ENCODE measurements at places on chromosomes 3 and 15. TPM values are rescaled to one million over a fixed set of nuclear protein-coding genes. Genes with fewer than 3 reads are reported as not detected.
A peak's percentile ranks its signal among the peaks of the same experiment; 100 is the strongest.

DNA sequence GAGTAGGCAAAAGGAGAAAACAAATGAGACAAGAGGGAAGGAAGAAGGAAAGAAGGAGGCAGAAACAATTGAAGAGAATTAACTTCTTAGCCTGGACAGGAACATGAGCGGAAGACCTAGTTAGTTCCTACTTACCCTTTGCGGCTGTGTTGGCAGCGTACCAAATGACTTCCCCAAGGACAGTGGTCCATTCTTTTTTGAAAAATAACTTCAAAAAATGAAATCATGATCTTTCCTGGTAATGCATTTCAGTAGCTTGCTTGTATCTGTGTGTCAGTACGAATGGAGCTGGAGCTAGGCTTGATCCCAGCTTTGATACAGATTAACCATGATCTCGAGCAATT is 41.5 kb upstream of the CFAP161 start:
- DNase-seq, result no peak

DNA sequence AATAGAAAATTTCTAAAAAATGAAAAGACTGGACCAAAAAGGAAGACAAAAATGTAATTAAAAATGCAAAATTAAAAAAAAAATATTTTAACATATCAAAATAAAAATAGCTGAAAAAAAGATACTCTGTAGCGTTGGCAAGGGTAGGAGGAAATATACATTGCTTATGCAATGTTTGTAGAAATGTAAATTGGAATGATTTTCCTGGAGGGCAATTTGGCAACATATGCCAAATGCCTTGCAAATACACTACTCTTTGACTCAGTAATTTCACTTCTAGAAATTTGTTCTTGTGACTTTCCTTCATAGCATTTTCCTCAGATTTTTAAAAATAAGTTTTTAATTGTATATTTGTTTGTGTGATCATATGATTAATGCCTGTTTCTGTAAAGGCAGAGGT is 296.6 kb downstream of the ZNF621 start:
- no peak for DNase-seq

DNA sequence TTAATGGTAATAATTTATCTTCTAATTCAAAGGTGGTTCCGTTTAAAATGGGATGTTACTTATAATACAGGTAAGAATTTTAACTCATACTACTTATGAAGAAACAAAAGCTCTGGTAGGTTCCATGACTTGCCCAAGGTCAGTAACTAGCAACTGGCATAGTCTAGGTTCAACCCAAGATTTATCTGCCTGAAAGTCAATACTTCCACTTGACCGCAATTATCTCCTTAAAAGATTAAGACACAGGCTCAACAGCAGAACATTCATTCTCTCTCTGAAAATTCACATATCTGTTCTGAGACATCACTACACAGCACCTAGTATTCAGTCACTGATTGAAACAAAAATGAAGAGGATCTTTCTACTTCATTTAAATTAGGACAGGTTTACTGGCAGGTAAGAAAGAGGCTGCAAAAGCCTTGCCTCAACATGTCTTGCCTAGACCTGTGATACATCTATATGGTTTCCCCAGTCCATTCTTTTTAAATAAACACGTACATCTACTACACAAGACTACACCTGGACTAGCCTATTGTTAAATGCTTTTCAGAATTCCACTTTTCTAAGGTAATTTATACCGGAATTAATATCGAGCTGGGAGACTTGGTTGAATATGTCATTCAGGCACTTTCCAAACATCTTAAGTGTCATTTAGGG is 1.2 kb downstream of the CSNK1G1 start:
- no peak for DNase-seq

- DNase-seq, result peak; percentile 56
Measured at GRCh38 chr3:136783708-136784191, 31.6 kb upstream of the STAG1 start.

LRRC58 gene
- 19.5 TPM for polyA plus RNA-seq

GOLGA6L10 gene
- 0.16 TPM for polyA plus RNA-seq

DNA sequence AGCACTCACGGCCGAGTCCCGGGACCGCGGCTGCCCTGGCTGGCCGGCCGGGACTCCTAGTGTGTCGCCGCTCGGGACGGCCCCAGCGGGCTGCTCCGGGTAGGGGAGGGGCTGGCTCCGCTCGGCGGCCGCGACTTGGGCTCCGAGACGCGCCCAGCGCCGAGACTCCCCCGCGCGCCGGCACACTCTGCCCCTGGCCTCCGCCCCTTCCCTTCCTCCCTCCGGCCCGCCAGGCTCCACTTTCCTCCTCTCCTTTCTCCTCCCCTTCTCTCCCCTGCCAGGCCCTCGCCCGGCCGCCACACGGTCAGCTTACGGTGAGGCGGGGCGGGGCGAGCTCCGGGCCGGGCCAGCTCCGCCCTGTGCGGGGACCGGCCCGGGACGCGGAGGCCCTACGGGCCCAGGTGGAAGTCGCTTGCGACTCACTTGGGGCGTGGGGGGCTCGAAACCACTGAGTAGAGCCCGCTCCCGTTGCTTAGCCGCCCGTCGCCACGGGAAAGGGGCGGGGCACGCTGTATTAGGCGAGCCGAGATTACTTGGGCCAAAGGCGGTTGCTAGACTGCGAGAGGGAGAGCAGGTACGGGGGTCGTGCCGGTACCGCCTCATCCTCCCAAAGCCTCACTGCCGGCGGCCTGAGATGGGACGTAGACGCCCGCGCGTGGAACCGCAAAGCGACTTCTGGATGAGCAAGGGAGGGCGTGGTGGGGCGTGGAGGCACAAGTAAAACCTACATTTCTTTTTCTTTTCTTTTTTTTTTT is at the start of gene ITGB5:
ITGB5 (minus strand) TSS at position 189 of the 755 bp plus-strand sequence. CDS start 365 bp downstream, outside the sequence.
- DNase-seq, result peak; percentile 67

All from fibroblast of lung (primary cell).